H7 (cell line): ENCODE measurements at places on chromosomes 4 and X. TPM values are rescaled to one million over a fixed set of nuclear protein-coding genes. Genes with fewer than 3 reads are reported as not detected.
A peak's percentile ranks its signal among the peaks of the same experiment; 100 is the strongest.

- no peak for DNase-seq
Measured at GRCh38 chrX:132757066-132757623, 201.3 kb downstream of the HS6ST2 start.

DNA sequence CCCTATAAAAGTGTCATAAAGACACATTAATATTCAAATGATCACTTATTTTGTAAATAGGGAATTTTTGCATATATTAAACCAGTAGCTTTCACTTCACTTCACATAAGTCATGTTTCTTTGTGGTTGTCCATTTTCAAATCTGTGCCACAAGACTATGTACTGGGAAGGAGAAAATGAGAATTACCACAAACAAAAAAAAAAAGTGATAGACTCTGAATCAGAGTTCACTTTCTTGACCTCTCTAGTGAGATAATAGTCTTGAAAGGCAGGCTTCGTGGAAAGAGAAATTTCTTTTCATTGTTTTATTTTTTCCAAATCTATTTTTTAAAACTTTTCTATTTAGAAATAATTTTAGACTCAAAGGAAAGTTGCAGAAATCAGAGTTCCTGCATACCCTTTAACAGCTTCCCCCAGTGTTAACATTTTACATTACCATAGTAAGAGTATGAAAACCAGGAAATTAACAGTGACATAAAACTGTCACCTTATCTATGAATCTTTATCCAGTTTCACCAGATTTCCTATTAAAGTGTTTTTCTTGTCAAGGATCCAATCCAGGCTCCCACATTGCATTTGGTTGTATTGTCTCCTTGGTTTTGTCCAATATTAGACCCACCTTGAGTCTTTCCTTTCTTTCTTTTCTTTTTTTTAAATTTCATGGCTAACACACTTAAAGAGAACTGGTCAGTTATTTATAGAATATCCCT, 215.4 kb upstream of the PGRMC2 start:
- no peak for DNase-seq

- no peak for DNase-seq
Measured at GRCh38 chr4:27714073-27714472, 853.4 kb downstream of the STIM2 start.

DNA sequence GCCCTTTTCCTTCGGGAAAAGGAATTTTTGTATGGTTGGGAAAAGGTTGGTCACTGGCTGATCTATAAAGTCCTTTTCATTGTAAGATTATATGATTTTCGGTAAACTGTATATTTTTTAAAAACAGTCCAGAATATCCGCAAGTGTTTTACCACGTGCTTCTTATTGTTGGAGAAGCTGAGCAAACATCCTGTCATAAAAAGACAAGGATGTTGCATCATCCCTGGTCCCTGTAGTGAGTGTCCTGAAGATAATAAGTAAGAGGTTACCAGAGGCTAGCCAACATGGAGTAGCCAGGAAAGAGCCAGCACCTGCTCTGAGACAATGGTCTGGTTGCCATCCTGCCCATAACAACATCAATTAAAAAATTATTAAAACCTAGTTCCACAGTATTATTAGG, 5.1 kb downstream of the CXCL9 start:
- no peak for DNase-seq

GRCh38 chr4:153539422-153539821, 73.3 kb downstream of the TMEM131L start:
- DNase-seq: no peak

DNA sequence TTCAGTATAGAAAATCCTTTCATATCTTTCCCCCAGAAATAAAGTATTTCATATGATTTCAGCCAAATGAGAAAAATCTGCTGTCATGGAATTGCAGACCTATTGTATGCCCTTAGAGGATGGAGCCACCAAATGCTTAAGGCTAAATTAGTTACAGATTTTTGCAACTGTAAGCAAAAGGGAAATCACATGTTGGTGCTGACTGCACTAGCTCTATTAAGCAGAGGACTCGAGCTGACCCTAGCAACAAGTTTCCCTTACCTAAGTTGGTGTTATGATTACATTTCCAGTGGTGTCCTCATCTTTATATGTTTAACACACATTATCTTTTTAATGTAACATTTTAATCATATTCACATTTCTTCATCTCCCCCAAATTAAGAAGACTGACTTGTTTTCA, 58.3 kb upstream of the DOCK11 start:
- no peak for DNase-seq

DNA sequence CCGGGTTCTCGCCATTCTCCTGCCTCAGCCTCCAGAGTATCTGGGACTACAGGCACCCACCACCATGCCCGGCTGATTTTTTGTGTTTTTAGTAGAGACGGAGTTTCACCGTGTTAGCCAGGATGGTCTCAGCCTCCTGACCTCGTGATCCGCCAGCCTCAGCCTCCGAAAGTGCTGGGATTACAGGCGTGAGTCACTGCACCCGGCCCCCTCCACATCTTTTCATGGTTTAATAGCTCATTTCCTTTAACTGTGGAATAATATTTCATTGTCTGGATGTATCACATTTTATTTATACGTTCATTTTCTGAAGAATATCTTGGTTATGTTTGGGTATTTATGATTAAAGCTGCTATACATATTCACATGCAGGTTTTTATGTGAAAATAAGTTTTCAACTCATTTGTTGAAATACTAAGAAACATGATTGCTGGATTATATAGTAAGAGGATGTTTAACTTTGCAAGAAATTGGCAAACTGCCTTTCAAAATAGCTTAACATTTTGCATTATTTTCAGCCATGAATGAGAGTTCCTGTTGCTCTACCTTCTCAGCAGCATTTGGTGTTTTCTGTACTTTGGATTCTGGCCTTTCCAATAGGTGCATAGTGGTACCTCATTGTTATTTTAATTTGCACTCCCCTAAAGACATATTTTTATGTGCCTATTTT, 591.9 kb downstream of the TECRL start:
- DNase-seq: no peak

- DNase-seq: peak; percentile 30
Measured at GRCh38 chr4:139167774-139168444, 9.1 kb downstream of the ELF2 start.

DNA sequence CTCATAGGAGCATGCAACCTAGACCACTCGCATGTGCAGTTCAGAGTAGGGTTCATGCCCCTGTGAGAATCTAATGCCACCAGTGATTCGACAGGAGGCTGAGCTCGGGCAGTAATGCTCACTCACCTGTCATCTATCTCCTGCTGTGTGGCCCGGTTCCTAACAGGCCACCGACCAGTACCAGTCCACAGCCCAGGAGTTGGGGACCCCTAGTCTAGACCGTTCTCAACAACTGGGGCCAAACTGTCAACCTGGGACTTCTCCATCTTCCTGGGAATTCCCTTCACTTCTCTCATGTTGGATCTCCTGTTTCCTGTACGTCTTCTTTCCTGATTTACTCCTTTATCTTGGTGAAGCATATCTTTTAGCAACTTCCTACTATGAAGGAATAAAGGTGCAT, 79.4 kb upstream of the HELT start:
- DNase-seq: no peak

DNA sequence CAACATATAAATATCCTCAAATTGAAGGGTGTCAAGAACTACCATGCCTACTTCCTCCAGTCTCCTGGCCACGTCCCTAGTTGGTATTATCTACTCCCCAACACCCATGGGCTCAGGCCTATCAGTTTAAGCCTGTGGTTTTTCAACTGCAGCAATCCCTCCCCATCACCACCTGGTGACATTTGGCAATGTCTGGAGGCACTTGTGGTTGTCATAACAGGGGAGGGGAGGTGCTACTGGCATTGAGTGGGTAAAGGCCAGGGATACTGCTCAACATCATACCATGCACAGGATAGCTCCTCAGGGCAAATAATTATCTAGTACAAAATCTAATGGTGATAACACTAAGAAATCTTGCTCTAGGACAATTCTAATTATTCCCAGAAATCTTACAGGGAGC, 95.3 kb downstream of the COMMD8 start:
- no peak for DNase-seq

DNA sequence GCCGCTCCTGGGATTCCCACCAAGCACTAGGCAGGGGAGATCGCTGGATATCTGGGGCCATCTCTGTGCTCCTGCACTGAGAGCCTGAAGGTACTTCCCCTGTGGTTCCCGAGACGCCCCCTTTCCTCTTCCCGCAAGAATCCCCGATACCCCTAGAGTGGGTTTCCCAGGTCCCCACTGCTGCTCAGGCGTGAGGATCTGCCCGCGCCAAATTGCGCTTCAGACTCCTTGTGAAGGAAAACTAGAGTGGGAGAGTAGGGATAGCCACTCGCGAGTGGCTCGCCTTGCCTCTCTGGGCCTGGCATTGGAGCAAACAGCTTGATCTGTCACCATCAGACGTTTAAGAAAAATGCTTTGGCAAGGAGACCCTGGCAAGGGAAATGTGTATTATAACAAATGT, 1.5 kb downstream of the IL1RAPL2 start:
- no peak for DNase-seq

DNA sequence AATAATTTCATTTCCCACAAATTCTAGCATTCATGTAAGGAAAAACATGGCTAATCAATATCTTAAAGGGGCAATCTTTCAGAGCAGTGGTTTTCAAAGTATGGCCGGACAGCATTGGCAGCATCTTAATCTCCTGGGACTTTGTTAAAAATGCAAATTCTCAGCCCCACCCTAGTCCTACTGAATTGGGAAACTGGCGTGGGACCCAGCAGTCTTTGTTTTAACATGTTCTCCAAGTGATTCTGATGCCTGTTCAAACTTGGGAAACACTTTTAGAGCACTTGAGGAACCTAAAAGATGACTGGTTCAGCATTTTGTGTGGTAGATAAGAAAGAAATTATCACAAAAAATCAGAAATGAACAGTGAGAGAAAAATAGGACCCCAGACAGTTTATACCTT, 65.7 kb downstream of the ZFX start:
- no peak for DNase-seq

- DNase-seq: no peak
Measured at GRCh38 chr4:16775411-16776154, 122.9 kb downstream of the LDB2 start.

- peak; percentile 69 for DNase-seq
Measured at GRCh38 chrX:23332101-23332887, 2.4 kb upstream of the PTCHD1 start.

GRCh38 chr4:169968999-169969398, 57.2 kb downstream of the MFAP3L start:
- DNase-seq: no peak

DNA sequence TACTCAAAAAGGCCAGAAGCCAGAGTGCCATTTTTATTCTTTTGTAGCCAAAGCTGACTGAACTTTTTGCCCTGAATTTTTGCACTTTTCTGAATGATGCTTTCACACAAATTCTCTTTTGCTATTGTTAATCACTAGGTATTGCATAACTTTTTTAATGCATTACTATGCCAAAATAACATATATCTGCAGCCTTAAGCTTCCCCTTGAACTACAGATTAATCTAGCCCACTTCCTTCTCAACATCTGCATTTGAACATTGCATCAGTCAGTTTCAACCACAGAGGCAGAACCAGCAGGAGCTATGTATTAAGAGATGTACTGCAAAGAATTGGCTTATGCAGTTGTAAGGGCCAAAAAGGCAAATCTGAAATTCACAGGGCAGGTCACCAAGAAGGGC, 197.6 kb upstream of the GYPA start:
- no peak for DNase-seq

GRCh38 chrX:74178536-74178935, 125.4 kb upstream of the ZCCHC13 start:
- peak; percentile 57 for DNase-seq

DNA sequence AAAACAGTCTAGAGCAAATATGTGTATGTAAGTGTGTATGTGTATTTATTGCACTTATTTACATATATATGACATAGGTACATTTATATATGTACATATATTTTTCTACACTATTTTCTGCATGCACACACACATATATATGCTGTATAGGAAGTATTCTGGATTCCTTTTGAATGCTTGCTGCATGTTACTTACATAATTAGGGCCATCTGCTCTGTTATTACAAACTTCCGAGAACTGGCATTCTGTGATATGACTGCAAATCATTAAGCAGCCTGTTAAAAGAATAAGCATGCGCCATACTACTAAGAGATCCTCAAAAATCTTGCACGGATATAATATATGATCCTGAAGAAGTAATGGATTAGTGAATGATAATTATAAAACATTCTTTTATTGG, 1157.6 kb upstream of the TENM3 start:
- DNase-seq: no peak

The VCX2 gene
- total RNA-seq: not detected in 2 replicates

The ARSJ gene
- 2.3 and 2.7 TPM in 2 replicates for total RNA-seq

The PARM1 gene
- 2.5 TPM in 2 replicates for total RNA-seq
